ENCODE measurements at places on chromosomes 11 and 22.
A peak's percentile ranks its signal among the peaks of the same experiment; 100 is the strongest.

GRCh38 chr11:117887431-117888138 is 11.1 kb upstream of the FXYD6 start:
- no peak for DNase-seq

DNA sequence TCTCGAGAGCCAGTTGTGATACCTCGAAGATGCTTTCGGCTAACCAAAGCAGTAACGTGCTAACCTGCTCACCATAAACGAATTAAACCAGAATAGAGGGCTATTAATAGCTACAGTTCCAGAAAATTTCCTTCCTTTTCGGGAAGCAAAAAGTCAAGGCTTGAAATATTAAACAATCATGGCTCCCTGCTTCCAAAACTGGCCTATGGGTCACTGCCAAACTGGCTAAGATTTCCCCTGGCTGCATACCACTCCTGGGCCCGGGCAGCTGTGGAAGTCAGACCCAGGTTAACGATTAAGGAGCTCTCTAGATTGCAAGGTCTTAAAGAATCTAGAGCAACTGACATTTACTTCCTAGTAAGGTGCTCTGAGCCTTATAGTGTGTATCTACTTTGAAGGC is 1.7 kb downstream of the AMOTL1 start:
- DNase-seq, result no peak

DNA sequence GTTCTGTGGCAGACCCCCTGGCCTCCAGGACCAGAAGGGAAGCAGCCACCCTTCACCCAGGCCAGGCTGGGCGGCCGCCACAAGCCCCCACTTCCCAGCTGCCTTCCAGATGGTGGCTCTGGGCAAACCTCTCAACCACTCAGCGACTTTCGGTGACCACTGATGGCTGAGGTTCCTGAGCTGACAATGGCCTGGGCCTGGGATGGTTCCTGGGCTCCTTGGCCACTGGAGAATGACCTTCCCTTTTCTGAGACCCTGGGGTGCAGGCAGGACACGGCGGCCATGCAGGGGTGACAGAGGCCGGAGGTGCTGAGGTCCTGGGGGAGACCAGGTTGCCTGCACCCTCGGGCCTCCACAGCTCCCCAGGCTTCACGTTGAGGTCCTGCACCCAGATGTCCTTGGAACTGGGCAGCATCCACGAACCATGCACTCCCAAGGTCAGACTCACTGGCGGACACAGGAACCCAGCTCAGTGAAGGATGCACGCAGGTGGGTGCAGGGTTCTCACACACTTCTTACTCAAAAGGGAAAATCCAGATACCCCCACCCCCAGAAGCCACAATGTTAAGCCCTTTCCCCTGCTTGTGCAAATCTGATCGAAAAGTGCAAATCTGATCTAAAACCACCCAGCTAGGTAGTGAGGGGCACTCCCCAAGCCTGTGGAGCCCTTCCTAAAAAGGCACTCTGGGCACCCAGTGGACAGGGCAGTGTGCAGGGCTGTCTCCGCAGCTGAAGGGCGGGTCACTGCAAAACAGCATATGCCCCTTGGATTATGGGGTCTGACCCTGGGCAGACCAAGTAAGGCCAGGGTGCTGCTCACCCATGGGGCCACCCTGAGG is 13.9 kb upstream of the PHLDA2 start:
- DNase-seq, result no peak

- no peak for DNase-seq
Measured at GRCh38 chr11:119336744-119337469, 2.6 kb downstream of the RNF26 start.

DNA sequence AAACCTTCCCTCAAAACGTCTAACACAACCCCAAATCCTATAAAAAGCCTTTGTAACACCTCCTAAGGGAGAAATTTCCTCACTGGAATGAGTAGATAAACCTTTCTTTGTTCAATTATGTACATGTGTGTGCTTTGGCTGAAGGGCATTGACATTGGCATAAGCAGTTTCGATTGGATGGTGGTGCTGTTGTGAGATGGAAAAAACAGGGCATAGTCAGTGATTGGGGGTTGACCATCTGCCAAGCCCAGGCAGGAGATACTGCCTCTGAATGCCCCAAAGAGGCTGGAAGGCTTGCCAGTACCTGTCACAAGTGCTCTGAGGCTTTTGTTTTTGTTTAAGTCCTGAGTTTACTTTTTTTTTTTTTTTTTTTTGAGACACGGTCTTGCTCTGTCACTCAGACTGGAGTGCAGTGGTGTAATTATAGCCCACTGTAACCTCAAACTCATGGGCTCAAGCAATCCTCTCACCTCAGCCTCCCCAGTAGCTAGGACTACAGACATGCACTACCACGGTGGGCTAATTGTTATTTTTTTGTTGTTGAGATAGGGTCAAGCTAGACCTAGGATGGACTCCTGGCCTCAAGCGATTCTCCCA is 1.2 kb upstream of the CCDC117 start:
- DNase-seq, result no peak

DNA sequence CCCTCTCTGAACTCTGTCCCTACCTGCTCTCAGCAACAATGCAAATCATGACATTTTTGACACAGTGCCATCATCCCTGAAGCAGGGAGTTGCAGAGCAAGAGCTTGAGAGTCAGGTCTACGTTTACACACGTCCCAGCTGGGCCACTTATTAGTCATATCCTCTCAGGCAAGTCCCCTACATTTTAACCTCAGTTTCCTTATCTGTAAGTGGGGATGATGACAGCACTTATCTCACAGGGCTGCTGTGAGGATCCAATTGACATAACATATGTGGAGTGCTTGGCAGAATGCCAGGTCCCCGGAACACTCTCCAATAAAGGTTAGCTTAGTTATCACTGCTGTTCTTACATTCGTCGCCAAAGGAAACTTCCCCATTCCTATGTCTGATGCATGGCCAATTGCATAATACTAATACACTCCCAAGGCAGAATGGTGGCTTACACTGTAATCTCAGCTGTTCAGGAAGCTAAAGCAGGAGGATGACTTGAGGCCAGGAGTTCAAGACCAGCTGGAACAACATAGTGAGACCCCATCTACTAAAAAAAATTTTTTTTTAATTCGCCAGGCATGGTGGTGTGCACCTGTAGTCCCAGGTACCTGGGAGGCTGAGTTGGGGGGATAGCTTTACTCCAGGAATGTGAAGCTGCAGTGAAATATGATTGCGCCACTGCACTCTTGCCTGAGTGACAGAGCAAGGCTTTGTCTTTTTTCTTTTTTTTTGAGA is 16.6 kb downstream of the ASCC2 start:
- DNase-seq, result peak; percentile 9

- DNase-seq, result no peak
Measured at GRCh38 chr11:128549256-128549944, 38.0 kb downstream of the ETS1 start.

DNA sequence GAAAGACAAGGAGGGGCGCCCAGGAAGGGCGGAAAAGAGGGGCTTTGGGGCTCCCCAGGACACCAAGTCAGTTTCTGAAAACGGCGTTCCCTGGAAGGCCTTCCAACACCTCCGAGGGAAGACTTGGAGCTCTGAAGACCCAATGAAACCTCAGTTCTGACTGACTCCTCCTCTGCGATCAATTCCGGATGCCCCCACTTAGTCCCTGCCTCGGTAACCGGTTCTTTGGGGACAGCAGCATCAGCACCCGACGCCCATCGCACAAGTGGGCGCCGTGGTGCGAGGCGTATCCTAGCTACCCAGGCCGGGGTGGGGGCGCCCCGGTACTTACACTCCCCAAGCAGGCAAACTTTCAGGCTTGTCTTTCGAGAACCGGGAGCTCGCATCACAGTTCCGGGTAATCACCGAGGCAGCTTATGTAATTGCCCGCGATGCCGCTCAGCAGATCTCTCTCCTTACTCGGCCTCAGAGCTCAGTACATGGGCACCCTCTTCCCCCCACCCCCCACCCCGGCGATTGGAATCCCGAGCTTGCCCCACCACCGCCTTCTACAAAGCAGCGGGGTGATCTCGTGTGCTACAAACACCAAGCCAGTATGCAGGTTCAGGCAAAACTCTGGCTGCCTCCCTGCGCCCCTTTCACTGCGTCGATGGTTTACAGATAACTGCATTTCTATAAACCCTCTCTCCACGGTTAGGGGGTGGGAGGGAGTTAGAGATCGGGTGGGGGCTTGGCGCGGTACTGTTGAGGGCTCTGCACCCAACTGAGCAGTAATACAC is 2.0 kb downstream of the TENM4 start:
- DNase-seq, result no peak

- DNase-seq, result peak; percentile 18
Measured at GRCh38 chr11:69242266-69242920, 51.6 kb upstream of the MYEOV start.

- no peak for DNase-seq
Measured at GRCh38 chr11:118241764-118242098, 10.4 kb downstream of the MPZL3 start.

GRCh38 chr11:62127941-62128770 is 4.3 kb downstream of the INCENP start:
- DNase-seq, result no peak

DNA sequence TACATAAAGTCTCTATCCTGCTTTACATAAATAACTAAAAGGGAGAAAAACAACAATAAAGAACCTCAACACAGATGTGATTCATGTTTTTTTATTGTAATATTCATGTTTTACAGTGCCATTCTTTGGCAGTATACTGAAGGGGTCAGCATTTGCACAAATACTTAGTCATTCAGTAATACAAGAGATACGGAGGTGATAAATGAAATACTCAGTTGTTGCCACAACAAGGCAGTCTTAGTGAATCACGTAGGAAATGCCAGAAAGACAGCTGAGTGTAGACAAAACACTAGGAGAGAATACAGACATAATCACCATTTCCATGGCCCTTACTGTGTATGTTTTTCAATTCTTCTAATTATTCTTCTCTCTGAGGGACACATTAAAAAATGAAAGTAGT is 910.4 kb downstream of the METTL15 start:
- no peak for DNase-seq

DNA sequence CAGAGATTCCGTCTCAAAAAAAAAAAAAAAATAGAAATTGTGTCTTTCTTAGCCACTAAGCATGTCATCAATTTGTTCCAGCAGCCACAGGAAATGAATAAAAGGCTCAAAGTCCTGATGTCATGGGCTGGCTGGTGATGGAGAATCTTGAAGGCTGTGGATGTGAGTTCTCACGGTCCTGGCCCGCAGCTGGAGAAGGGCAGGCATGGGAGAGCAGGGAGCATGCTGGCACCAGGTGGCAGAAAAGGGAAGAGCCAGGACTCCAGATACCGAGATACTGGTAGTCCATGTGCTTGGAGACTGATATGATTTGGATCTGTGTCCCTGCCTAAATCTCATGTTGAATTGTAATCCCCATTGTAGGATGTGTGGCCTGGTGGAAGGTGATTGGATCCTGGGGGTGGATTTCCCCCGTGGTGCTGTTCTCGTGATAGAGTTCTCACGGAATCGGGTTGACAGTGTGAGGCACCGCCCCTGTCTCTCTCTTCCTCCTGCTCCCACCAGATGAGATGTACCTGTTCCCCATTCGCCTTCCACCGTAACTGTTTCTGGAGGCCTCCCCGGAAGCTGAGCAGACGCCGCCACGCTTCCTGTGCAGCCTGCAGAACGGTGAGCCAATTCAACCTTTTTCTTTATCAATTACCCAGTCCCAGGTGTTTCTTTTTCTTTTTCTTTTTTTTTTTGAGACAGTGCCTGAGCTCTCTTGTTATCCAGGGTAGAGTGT is 18.1 kb downstream of the MRGPRD start:
- DNase-seq, result peak; percentile 71

DNA sequence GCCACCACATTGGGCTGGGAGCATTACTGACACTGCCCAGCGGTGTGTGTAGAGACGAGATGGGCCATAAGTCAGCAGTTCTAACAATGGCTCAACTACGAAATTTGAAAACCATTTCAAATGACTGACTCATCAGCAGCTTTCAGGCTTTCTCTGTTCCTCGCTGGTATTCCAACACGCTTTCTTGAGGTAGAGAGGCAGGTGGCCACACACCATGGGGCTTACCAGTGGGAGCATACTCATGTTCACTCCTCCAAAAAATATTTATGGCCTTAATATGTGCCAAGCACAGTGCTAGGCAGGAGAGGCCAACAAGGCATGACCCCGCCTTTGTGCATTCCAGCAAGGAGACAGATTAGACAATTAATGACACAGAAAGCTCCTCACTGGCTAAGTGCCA is 20.3 kb downstream of the ARFGAP2 start:
- no peak for DNase-seq

GRCh38 chr11:6025056-6025455 is 5.5 kb downstream of the OR56A1 start:
- DNase-seq, result no peak

GRCh38 chr11:111352231-111352746 is 26.8 kb downstream of the POU2AF1 start:
- DNase-seq, result no peak

DNA sequence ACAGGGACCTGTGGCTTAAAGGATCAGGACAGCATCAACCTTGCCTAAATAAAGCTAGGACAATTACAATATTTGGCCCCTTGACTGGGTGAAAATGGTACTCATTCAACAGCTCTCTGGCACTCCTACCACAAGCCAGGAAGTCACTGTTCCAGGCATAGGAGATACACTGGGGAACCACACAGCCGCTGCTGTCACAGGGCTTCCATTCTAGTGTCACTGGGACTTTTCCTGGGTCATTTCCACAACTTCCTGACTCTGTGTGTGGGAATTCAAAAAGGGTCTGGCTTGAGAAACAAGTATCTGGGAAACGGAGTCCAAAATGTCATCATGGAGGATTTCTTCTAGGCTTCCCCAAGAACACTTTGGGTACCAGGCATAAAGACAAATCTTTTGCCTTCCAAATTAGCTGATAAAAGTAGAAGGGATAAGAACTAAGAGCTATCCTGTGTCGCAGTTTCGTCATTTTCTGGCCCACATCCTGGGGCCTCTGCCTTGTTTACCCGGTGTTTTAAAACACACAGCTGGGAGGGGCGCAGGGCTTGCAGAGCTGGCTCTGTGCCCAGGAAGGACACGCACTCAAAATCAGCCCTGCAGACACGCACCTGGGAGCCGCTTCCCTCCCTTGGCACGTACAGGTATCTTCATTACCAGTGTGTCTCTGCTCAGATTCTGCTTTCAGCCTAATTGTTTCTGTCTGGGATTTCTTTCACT is 38.0 kb downstream of the TMEM45B start:
- peak; percentile 90 for DNase-seq

- DNase-seq, result no peak
Measured at GRCh38 chr11:112538534-112539280, 278.0 kb upstream of the PLET1 start.

DNA sequence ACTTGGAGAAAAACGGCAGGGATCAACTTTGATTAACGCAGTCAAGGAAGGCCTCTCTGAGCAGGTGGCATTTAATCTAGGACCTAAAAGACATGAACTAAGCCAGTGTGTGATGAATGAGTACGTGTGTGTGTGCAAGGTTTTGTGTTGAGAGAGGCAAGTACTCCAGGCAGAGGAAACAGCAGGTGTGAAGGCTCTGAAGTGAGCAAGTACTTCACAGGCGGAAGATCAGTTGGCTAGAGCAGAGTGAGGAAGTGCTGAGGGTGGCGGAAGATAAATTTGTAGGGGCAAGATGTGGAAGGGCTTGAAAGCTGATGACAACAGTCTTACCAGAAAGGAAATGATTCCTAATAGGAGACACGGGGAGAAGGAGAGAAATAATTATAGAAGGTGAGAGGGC is 6.8 kb downstream of the APIP start:
- no peak for DNase-seq

- no peak for DNase-seq
Measured at GRCh38 chr11:76654298-76654851, 16.2 kb downstream of the LRRC32 start.
